Calu3 (cell line): ENCODE measurements at places on chromosomes 1 and 21. TPM values are rescaled to one million over a fixed set of nuclear protein-coding genes. Genes with fewer than 3 reads are reported as not detected.

Gene KCNH1
- total RNA-seq = not detected in 2 replicates

- DNase-seq = no peak
- H3K27me3 ChIP-seq = no peaks in the 10 kb centered on the region
- H3K36me3 ChIP-seq = no peaks in the 10 kb centered on the region
- no peak overlapping the region for H3K27ac ChIP-seq
- no peak overlapping the region for H3K4me3 ChIP-seq
- H3K4me1 ChIP-seq = no peaks in the 10 kb centered on the region
These were observed 250.2 kb downstream of the LTN1 start for GRCh38 chr21:28742527-28742926.

GRCh38 chr1:69766431-69767180 lies 198.9 kb downstream of the LRRC7 start:
- H3K4me3 ChIP-seq = no peak overlapping the region
- no peaks in the 10 kb centered on the region for H3K27me3 ChIP-seq
- H3K27ac ChIP-seq = no peak overlapping the region
- no peak for DNase-seq
- no peaks in the 10 kb centered on the region for H3K4me1 ChIP-seq

DNA sequence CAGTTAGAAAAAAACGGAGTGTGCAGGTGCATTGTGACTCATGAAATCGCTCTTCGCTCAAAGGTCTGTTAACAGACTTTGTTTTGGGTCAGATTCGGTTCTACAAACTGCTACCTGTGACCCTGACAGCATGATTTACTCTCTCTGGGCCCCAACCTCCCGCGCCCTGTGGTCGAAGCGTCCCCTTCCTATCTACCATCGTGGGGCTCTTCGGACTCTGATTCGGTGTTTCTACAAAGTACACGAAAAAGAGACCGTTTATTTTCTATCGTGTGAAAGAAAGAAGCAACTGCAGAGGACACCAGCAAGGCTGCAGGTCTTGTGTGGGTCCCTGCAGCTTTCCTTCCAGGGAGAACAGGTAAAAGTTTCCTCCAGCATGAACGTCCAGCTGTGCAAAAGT lies 29.4 kb upstream of the SLC19A1 start:
- no peak for DNase-seq
- no peaks in the 10 kb centered on the region for H3K36me3 ChIP-seq
- no peaks in the 10 kb centered on the region for H3K4me1 ChIP-seq
- no peak overlapping the region for H3K4me3 ChIP-seq
- H3K27ac ChIP-seq = no peak overlapping the region
- peaks cover 86% of the 10 kb centered on the region for H3K27me3 ChIP-seq

GRCh38 chr1:229138058-229138457 lies 132.9 kb upstream of the RAB4A start:
- peaks cover 42% of the 10 kb centered on the region for H3K4me1 ChIP-seq
- H3K36me3 ChIP-seq = peaks cover 14% of the 10 kb centered on the region
- H3K27ac ChIP-seq = no peak overlapping the region
- no peaks in the 10 kb centered on the region for H3K27me3 ChIP-seq
- DNase-seq = no peak

DNA sequence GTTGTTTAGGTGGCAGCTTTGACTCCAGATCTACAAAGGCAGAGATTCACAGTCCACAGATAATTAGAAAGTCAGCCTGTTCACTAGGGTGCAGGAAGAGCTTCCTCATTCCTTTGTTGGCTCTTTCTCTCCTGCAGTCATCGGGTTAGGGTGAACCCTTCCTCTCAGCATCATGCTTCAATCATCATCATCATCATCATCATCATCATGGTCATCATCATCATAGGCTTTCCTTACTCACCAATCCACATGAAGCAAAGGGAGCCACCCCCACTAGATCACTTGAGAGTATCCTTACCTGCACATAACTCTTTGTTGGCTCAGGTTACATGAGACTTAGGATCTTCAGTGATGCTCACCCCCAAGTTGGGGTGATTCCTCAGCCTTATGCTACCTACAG lies 19.0 kb downstream of the MPZ start:
- peaks cover 42% of the 10 kb centered on the region for H3K27me3 ChIP-seq
- no peak for DNase-seq
- no peaks in the 10 kb centered on the region for H3K36me3 ChIP-seq
- H3K27ac ChIP-seq = no peak overlapping the region
- no peak overlapping the region for H3K4me3 ChIP-seq

DNA sequence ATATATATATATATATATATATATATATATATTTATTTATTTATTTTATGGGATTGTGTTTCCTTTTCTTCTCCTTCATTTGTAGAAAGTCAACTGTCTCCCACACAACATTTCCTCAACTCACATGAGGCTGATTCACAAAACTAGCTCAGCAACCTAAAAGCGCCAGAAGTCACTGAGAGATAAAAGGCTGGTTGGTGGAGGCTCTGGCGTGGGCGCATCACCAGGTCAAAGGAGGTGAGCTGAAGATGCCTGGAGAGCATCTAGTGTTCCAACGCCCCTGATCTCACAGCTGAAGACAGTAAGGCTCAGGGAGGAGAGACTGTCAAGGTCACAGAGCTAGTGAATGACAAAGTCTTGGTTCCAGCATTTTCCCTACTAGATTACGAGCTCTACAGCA lies 78.0 kb downstream of the HLCS start:
- no peak for DNase-seq
- no peak overlapping the region for H3K27ac ChIP-seq
- no peak overlapping the region for H3K4me3 ChIP-seq
- H3K4me1 ChIP-seq = no peaks in the 10 kb centered on the region
- no peaks in the 10 kb centered on the region for H3K27me3 ChIP-seq
